ENCODE measurements at places on chromosomes 16 and 17.

GRCh38 chr17:35486920-35487732 is 38.6 kb upstream of the SLFN13 start:
- DNase-seq = peak; percentile 38

GRCh38 chr16:48534601-48535340 is 75.2 kb downstream of the N4BP1 start:
- no peak for DNase-seq

DNA sequence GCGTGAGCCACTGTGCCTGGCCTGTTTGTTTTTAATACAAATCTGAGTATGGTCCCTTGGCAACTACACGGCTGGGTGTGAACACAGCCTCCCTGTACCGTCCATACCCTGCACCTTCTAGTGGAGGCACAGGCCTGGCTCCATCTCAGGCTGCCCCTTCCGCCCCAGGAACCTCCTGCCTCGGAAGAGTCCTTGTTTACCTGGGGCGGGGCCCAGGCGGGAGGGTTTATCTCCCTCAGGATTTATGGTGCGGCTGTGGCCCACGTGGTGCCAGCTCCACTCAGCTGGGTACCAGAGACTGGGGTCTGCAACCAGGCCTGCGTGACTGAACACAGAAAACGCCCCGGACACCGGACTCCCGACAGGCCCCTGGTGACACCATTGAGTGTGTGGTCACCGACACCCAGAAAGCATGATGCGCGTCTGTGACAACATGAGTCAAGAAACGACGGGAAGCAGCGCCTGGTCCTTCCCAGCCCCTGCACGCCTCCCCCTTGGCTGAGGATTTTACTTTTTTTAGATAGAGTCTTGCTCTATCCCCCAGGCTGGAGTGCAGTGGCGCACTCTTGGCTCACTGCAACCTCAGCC is 19.0 kb downstream of the UNKL start:
- DNase-seq = no peak

GRCh38 chr17:46012506-46013079 is 13.5 kb downstream of the STH start:
- no peak for DNase-seq

- DNase-seq = peak; percentile 42
These were observed 403.3 kb upstream of the TNRC6C start for GRCh38 chr17:77555121-77555591.

GRCh38 chr16:3122926-3123570 is 10.7 kb downstream of the ZNF205 start:
- DNase-seq = no peak

DNA sequence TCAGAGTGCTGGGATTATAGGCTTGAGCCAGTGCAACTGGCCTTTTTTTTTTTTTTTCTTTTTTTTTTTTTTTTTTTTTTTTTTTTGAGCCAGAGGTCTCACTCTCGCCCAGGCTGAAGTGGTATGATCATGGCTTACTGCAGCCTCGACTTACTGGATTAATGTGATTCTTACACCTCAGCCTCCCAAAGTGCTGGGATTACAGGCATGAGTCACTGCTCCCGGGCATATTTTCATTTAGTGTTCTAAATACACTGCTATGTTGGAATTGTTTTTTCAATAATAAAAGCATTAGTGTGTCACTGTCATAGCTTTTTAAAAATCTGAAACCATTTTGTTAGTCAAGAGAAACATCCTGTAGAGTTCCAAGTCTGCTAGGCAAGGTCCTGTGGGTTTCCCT is 40.3 kb downstream of the NDE1 start:
- DNase-seq = no peak

DNA sequence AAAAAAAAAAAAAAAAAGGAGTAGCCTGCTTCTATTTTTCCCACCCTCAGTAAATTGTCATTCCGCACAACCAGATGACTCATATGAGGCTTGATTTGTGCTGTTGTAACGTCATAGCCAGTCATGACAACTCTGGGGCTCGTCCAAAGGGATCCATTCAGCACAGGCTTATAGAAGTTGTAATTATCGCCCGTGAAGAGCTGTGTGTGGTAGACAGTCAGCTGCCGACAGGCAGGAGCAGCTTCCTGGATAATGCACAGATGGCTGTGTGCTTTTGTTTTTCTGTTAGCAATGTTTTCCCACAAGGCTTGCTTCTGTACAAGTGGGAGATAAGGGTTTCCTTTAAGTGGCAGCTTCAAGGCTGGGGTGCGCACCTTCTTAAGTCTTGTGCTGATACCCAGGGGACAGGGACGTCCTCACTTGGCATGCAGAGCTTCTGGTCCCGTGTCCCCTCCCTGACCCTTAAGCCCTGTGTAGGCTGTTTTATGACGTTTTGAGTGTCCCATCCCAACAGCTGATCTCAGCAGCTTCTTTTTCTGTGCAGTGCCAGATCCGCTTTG is 26.0 kb downstream of the SNX29 start:
- DNase-seq = no peak

DNA sequence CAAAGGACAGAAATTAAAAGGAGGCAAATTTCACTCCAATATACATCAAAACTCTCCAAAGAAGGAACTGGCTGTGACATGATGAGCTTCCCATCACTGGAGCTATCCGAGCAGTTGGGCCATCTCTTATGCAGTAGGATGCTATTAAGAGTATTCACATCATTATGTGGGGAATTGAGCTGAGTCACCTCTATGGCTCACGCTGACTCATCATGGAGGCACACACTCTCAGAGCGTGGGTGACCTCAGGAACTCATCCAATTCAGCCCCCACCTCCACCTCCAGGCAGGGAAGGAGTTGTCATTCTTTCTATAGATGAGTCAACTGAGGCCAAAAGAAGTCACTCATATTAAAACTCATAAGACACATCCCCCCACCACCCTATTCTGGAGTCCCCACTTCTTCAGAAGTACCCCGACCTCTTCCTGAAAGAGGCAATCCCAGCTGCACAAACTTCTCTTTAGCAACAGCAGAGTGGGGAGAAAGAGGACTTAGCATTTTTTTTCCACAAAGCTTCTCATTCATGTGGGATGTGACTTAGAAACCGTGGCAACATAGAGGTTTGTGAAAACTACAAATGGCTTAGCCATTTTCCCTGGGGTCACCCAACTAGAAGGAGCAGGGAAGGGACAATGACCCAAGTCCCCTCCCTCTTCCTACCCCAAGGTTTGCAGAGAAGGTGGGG is 32.5 kb downstream of the ABCC12 start:
- no peak for DNase-seq

DNA sequence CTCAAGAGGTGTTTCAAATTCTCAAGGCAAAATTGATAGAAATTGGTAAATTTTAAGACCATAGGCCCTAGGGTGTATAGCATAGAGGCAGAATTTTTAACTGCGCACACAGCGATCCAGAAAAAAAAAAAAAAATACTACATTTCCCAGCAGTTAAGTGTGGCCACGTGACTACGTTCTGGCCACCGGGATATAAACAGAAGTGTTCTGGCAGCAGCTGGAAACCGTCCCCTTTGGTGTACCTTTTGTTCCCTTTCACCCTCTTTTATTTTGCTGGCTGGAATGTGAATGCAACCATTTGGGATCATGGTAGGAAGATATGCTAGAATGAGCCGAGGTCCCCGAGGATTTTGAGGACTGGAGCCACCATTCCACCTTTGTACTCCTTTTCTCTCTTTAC is 52.7 kb upstream of the AKAP1 start:
- DNase-seq = no peak
